ENCODE measurements at places on chromosomes 7 and 10.

DNA sequence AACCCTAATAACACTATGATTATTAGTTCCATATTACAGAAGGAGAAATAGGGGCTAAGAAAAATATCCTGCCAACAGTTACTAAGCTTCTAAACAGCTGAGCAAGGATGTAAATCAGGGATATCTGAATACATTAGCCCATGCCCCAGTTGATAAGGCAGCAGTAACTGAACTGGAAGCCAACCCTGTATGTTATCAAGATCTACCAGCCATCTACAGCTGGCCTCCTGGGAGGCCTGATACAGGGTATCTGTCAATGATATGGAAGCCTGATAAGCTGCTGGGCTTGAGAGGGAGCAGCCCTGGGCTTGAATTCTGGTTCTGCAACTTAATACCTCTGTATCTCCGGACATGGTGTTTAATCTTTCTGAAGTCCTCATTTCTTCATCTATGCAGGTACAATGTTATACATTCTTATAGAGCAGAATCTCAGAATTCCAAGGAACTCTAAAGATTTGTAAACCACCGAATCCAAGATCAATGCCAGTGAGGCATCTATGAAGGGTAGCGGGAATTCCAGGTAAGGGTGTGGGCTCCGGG is 37.9 kb upstream of the AFAP1L2 start:
- DNase-seq = no peak

GRCh38 chr7:16450366-16450765 is 15.2 kb downstream of the SOSTDC1 start:
- DNase-seq = no peak

- DNase-seq = no peak
These were observed 102.7 kb downstream of the CABCOCO1 start for GRCh38 chr10:61765176-61766087.

DNA sequence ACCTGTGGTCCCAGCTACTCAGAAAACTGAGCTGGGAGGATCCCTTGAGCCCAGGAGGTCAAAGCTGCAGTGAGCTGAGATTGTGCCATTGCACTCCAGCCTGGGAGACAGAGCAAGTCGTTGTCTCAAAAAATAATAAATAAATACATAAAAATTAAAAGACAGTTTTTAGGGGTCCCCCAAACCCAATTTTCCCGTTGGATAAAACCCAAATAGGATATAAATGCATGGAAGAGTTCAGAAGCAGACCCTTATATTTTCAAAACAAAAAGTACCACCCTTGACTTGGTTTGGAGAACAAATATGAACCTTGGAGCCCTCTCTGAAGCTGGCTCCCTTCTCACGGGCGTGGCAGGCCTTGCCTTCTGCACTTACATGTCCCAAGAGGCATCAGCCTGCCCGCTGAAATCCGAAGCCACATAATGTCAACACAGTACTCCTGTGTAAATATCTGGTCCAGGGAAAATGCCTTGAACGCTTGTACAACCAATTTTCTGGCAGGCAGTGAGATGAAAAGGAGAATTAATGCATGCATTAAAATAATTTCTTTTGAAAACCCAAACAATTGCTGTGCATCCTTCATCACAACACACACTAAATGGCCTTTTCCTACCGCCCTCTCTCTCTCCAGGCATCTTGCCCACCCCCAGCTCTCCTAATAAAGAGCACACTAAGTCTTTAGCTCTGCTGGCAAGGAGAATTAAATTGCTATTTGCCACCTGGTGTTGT is 46.4 kb upstream of the PARD3 start:
- no peak for DNase-seq

GRCh38 chr7:44963364-44964290 is 15.2 kb downstream of the MYO1G start:
- no peak for DNase-seq

GRCh38 chr7:21191321-21192073 is 236.4 kb upstream of the SP4 start:
- no peak for DNase-seq

GRCh38 chr10:114142018-114142417 is 32.0 kb downstream of the CCDC186 start:
- no peak for DNase-seq

- no peak for DNase-seq
These were observed 26.4 kb downstream of the ANXA8 start for GRCh38 chr10:47457528-47457820.

Data from stimulated activated CD8-positive, alpha-beta memory T cell treated with anti-CD3 and anti-CD28 coated beads, Interleukin-15, amount 100 ng/mL, for 24 hours (primary cell).